Suppressor macrophage treated with lipopolysaccharide for 4 hours (primary cell): ENCODE measurements at places on chromosomes 11 and 22.

GRCh38 chr22:31150615-31151014 lies 9.4 kb upstream of the RNF185 start:
- no peak for DNase-seq

DNA sequence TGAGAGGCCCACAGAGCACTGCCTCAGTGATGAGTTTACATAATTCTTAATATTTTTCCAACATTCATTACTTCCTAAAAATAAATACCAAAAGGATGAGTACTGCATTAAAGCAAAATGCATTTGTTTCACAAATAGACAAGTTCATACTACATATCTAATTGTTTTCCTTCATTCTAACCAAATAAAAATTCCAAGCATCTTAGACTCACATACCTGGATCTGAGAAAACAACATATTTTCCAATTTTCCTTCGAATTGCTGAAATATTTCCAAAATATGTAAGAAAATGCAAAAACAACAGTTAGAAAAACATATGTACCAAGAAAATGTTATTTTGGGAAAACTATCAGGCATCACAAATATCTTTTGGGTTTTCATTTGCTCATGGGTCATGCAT lies 127.9 kb upstream of the CEP126 start:
- DNase-seq, result no peak

DNA sequence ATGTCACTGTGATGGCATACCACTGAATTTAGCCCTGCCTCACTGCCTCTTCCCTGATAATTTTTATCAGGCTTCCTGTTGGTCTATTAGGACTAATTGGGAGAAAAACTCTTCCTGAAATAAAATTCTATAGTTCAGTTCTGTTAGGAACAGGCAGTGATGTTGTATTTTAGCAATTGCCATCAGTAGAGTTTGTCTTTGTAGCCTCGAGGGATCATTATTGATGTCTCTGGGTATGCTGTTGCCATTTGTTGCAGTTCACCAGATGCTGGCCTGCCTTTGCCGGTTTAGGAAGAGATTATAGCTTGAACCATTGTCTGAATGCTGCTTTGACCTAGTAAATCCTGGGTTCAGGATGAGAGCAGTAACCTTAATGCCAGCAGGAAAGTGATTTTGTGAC lies 41.0 kb downstream of the KDM2A start:
- DNase-seq, result no peak

DNA sequence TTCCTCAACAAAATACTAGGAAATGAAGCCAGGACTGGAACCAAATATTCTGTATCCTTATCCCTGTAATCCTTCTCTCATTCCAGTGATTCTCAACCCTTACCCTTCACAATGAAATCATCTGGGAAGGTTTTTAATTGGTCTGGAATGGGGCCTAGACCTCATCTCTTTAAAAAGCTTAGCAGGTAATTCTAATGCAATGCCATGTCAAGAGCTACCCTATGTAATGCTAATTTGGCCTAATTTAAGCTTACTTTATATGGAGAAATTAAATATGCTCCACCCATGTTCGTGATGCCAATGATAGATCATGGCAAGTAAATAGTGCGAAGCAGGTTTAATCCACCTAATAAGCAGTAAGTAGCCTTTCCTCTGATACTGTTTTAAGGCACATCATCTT lies 101.7 kb downstream of the SGSM3 start:
- no peak for DNase-seq

DNA sequence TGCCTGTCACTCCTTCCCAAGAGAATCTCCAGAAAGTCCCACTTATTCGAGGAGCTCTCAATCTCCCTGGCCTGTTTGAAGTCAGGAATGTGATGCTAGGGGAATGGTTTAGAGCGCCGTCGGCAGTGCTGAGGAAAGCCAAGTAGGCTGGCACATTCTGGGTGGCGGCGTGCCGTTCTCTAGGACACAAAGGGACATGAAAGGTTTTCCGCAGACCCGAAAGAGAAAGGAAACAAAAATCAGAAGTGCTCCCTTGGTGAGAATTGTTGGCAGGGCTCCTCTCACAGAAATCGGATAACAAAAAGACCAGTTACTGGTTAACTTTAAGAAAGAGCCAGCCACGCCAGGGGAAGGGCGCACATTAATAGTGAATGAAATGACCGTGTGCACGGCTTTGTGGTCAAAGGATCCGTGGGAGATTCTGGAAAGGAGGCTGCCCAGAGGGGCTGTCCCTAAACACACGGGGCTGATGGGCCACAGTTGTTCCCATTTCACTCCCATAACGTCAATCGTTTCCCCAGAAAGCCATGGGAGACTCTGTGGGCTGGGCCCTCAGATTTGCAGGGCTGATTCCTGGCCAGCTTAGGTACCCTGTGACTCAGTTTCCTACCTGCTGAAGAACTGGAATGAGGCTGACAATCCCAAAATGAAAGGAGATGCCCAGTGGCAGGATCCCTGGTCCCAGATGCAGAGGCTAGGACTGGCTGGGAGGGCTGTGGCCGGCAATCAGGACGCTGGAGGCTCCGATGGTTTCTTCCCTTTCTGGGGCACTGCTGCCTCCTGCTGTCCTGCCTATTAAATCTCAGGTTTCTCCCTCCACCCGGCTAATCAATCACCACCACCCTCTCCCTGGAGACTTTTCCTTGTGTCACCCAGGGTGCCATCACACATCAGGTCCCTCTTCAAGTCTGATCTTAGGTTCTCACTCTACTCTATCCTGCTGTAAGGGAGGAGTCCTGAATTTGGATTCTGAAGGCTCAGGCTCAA lies 82.3 kb downstream of the RCN1 start:
- peak; percentile 57 for DNase-seq

- DNase-seq, result no peak
Measured at GRCh38 chr22:41531715-41532477, 12.4 kb downstream of the POLR3H start.

DNA sequence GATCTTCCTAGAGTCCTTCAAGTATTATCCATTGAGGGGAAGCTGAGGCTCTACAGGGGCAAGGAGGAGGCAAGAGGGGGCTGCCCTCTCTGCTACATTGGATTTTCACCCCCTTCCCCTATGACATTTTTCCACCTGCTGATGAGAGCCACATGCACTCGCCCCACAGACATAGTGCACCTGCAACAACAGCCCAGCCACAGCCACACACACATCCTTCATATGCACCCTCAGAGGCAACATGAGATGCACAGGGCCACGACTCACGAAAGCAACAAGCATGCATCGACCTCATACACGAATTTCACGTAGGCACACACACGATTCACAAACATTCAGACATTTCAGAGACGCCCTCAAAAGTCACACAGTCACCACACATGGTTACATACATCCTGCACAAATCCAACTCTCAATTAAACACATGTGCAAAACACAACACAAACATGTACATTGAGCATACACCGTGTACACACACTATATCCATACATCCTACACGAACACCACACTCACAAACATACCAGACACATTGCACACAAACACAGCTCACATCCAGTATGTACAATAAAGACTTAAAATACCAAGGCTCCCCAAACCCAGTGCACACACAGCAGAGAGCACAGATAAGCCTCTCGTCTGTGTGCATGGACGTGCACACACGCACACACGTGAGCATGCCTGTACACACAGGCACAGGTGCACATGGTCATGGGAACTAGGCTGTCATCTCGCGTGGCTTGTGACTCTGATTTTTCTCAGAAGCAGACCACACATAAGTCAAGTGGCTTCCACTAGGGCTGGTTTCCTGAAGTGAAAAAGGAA lies 6.3 kb upstream of the LRRC32 start:
- no peak for DNase-seq

GRCh38 chr11:8732748-8733241 lies 50.2 kb downstream of the RPL27A start:
- no peak for DNase-seq
